ENCODE measurements at places on chromosomes 7 and 10.

DNA sequence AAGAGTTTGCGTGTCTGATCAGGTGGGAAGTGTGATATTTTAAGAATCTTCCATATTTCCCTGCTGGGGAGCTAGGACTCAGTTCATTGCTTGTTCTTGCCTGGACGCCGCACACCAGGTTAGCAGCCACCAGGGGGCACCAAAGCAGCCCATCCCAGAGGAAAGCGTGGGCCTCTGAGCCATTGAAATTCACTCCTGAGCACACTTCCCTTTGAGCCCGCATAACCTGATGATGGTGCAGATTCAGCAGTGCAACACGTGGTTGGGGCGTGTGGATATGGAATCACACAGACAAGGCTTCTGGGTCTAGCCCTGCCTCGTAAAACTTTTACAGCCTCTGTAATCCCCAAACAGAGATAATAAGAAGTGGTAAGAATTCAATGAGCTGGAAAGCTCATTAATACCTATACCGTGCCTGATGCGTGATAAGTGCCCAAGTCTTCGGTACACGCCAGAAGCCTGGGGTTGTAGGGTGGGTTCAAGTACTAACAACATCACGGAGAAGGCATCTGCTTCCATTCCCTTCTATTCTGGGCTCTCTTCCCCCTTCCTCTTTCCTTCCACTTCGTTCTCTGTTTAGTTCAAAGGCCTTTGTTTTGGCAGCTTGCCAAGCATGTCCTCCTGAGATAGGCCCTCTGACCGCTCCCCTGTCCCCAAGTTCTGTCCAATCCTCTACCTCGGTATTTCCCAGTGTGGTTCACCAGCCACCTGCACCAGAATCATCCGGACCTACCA, 130.1 kb upstream of the KMT2E start:
- peak overlapping the region; percentile 41 for H3K4me3 ChIP-seq
- DNase-seq: peak; percentile 95
- H3K4me1 ChIP-seq: peaks cover 6% of the 10 kb centered on the region
- no peak overlapping the region for H3K27ac ChIP-seq
- no peaks in the 10 kb centered on the region for H3K36me3 ChIP-seq

DNA sequence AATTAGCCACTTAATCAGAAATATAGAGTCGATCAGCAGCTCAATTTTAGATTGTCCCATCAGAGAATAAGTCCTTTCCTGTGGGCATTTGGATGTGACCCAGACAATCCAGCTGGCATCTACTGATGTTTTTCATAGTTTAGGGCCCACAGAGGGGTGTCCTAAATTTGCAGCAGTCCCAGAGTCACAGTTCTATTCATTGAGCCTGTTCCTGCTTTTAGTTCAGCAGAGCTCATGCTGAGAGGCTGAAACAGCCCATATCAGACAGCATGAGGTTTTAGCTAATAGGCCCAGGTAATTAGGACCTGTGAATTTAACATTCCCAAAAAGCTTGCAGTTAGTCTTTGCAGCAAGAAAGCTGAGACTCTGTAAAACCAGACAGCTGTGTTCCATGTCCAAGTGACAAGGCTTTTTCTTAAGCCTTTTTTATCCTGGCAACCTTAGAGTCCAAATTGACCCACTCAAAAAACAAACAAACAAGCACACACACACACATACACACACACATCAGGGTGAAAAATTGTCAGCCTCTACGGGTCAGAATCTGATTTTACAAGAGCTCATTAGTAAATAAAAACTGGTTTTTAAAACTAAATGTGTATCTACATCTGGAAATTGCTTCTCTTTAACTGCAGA, 33.7 kb downstream of the ANKIB1 start:
- H3K4me3 ChIP-seq: no peak overlapping the region
- H3K4me1 ChIP-seq: no peaks in the 10 kb centered on the region
- no peak for DNase-seq
- H3K27ac ChIP-seq: no peak overlapping the region
- H3K27me3 ChIP-seq: no peaks in the 10 kb centered on the region

DNA sequence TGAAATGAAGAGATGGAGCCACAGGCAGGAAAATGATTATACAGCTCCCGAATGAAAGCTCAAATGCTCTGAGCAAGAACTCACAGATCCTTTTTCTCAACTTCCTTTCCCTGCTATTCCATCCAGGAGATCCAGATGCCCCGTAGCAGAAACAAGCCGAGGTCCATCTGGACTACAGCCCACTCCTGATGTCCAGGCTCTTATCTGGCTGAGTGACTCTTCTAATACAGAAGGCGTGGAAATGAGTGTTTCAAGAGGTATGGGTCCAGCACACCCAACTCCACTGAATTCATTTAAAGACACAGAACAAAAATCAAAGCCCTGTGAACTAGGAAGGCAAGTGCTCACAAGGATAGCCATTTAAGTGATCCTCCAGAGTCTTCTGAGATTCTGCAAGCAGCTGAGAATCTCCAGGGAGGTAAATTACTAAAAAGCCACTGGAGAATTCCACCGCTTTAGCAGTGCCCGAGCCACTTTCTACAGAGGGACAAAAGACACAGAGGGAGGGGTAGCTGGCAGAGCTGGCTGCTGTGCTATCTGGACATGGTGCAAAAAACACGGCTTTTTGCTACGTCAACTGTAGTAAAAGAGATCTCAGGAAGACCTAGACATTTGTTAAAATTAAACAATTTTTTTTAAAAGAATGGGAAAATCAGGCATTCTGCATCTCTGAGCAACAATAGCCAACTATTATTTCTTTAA, 24.5 kb downstream of the FAM171A1 start:
- DNase-seq: no peak
- no peak overlapping the region for H3K27ac ChIP-seq
- H3K4me1 ChIP-seq: no peaks in the 10 kb centered on the region
- H3K27me3 ChIP-seq: no peaks in the 10 kb centered on the region
- no peak overlapping the region for H3K4me3 ChIP-seq

DNA sequence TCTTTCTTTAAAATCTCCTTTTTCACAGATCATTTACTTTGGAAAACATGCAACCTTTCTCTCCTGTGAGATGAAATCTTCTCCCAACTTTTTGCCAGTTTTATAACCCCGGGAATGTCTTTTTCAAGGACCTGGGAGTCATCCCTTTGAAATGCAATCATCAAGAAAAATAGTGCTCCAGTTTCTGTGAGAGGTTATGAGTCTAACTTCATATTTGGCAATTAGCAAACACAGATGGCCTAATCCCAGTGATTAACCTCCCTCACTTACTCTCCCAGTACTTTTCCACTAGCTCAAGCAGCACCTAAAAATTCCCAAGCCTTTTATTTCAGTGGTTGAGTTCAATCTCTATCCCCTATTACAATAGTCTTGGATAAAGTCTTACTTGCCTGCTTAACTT, 185.8 kb upstream of the TMEM106B start:
- no peak overlapping the region for H3K4me3 ChIP-seq
- no peak overlapping the region for H3K27ac ChIP-seq
- no peaks in the 10 kb centered on the region for H3K36me3 ChIP-seq

DNA sequence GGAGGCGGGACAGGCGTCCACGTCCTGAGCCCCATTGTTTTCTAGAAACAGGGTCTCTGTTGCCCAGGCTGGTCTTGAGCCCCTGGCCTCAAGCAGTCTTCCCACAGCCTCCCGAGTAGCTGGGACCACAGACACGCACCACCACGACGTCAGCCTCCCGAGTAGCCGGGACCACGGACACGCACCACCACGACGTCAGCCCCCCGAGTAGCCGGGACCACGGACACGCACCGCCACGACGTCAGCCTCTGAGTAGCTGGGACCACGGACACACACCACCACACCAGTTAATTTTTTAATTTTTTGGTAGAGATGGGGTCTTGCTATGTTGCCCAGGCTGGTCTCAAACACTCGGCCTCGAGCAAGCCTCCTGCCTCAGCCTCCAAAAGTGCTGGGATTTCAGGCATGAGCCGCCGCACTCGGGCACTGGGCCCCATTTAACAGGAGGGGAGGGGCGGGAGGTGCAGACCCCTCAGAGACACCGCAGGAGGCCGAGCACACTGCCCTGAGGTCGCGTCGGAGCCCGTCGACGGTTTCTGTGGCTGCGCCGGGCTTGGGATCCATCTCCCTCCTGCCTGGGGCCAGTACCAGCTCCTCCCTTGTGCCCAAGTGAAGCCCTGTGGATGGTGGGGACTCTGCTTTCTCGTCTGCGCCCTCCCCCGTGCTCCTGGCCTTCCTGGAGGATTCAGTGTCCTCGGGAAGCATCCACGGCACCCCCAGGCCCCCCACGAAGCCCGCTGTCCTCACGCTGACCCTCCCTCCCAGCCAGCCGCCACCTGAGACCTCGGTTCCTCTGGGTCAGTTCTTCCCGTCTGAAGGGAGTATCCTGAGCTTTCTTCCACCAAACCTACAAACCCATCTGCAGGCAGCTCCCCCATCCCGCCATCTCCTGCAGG, 13.0 kb downstream of the FAM20C start:
- H3K4me3 ChIP-seq: no peak overlapping the region
- DNase-seq: no peak
- no peaks in the 10 kb centered on the region for H3K27me3 ChIP-seq
- no peaks in the 10 kb centered on the region for H3K4me1 ChIP-seq
- H3K36me3 ChIP-seq: no peaks in the 10 kb centered on the region

GRCh38 chr10:82310839-82311238, 435.8 kb downstream of the NRG3 start:
- H3K36me3 ChIP-seq: no peaks in the 10 kb centered on the region
- no peak overlapping the region for H3K4me3 ChIP-seq
- no peak overlapping the region for H3K27ac ChIP-seq
- no peaks in the 10 kb centered on the region for H3K27me3 ChIP-seq

DNA sequence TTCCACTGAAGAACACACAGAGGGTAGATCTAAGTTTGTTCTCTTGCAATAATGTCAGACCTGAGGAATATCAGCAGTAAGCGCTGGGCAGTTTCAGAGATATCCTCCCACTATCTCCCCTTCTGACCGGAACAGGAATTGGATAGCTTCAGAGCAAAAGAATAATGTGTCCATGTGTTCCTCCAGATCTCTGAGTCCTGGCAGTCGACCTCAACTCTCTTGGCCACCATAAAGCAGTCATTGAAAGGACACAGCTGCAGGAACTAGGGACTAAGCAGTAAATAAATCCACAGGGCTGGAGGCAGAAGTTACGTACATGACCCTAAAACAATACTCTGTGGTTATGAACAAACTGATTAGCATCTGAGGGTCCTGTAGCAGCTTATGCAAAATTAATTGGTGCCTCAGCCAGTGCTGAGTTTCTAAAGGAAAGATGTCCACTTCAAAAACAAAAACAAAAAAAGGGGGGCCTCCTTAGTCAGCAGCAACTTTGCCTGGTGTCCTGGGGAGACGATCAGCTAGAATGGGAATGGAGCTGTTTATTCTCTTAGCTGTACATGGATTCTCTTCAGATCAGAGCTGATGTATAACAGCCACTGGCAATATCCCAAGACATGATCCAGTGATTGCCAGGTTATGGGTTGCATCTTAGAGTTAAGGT, 6.4 kb upstream of the PRTFDC1 start:
- no peak overlapping the region for H3K4me3 ChIP-seq
- no peaks in the 10 kb centered on the region for H3K36me3 ChIP-seq
- DNase-seq: no peak
- peak overlapping the region; percentile 67 for H3K27ac ChIP-seq

DNA sequence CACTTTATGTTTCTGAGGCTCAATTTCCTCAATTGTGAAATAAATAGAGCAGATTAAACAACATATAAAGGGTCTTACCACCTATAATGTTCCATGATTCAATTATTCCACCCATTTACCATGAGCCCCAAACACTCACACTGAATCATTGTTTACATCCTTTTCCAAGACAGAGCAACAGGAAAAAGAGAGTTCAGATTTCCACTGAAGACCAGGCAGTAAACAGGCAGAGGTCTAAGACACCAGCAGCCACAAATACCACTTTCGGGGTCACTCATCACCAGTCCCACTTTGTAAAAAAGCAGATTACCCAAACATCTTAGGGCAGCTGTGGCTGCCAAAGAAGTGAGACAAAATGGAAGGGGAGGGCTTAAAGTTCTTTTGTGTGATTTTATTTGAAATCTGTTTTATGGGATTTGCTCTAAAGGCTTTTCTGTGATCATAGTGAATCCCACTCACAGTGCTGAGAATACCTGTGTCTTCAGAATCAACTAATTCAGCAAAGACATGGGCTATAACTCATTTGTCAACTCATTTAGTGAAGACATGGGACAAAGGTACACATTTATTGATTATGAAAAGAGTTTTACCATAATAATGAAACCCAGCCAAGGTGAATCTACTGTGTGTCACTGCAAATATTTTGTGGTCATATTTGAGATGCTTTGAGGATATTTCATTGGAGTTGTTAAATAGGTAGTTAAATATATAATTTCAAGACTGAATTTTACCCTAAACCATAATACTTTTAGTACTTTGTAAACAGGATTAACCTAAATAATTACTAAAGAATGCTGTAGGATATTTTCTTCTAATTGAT, 24.8 kb upstream of the DLD start:
- no peaks in the 10 kb centered on the region for H3K36me3 ChIP-seq

DNA sequence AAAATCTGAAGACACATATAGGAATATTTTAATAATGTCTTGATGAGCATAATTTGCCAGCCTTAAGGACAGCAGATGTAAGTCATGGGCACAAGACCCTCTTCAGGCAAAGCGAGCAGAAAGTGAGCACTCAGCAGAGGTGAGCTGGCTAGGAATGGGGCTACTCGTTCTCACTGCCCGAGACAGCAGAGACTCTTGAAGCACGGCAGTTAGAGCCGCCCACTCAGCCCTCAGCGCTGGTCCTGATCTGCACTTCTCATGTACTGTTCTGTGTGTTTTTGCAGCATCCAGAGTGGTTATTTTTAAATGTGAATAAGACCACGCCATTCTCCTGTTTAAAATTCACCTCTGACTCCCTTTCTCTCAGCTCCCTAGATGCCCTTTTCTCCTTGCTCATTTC, 65.3 kb downstream of the GFRA1 start:
- H3K4me3 ChIP-seq: no peak overlapping the region
- no peak for DNase-seq
- no peaks in the 10 kb centered on the region for H3K36me3 ChIP-seq
- no peaks in the 10 kb centered on the region for H3K4me1 ChIP-seq
- no peaks in the 10 kb centered on the region for H3K27me3 ChIP-seq
- H3K27ac ChIP-seq: no peak overlapping the region

DNA sequence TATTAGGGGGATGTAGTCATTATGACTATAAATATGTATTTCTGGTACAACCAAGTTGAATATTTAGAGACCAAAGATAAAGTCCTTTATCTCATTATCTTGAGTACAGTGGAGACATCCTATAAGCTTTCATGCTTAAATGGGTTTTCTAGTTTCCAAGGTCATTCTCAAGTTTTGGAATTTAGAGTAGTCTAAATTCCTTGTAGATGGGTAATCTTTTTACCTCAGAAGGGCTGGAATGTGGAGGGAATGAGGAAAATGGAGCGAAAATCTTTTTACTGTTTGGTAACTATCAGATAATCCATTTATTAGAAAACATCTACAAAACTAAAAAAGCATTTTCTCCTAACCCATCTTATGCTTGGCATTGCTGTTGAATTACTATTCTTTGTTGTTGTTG, 181.3 kb downstream of the RNF133 start:
- H3K27me3 ChIP-seq: no peaks in the 10 kb centered on the region
- no peak overlapping the region for H3K4me3 ChIP-seq
- no peaks in the 10 kb centered on the region for H3K4me1 ChIP-seq
- DNase-seq: no peak
- H3K27ac ChIP-seq: no peak overlapping the region
- no peaks in the 10 kb centered on the region for H3K36me3 ChIP-seq
